Thyroid gland (tissue), 4 donors: ENCODE measurements at places on chromosomes 2 and 18.

- no peak for DNase-seq
Observed at GRCh38 chr2:47127862-47128543, 27.1 kb downstream of the STPG4 start.

- DNase-seq, result no peak
Observed at GRCh38 chr2:240421381-240421780, 14.1 kb upstream of the GPC1 start.

GRCh38 chr2:235689427-235689853 lies 195.6 kb downstream of the AGAP1 start:
- DNase-seq, result no peak

DNA sequence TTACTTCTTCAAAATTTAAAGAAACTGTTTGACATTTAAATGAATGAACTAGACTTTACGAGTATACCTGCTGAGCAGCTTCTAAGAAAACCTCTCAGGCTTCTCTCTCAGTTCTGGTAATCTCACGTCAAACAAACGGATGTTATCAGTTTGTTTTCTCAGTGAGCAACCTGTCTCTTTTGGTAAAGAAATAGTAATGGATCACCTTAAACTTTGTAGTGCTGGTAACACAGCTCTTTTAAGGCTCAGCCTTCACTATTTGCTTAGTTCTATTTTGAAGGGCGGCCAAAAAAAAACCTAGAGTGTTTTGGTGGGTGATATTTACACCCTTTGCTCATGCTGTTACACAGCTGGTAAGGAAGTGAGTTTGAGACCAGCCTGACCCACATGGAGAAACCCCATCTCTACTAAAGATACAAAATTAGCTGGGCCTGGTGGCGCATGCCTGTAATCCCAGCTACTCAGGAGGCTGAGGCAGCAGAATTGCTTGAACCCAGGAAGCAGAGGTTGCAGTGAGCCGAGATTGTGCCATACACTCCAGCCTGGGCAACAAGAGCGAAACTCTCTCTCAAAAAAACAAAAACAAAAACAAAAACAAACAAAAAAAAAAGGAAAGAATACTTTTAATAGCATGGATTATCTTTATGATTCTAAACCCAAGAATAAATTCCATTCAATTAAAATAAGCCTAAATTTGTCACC lies 15.9 kb downstream of the FN1 start:
- no peak for DNase-seq

GRCh38 chr2:64362562-64363026 lies 91.4 kb upstream of the LGALSL start:
- DNase-seq, result no peak

DNA sequence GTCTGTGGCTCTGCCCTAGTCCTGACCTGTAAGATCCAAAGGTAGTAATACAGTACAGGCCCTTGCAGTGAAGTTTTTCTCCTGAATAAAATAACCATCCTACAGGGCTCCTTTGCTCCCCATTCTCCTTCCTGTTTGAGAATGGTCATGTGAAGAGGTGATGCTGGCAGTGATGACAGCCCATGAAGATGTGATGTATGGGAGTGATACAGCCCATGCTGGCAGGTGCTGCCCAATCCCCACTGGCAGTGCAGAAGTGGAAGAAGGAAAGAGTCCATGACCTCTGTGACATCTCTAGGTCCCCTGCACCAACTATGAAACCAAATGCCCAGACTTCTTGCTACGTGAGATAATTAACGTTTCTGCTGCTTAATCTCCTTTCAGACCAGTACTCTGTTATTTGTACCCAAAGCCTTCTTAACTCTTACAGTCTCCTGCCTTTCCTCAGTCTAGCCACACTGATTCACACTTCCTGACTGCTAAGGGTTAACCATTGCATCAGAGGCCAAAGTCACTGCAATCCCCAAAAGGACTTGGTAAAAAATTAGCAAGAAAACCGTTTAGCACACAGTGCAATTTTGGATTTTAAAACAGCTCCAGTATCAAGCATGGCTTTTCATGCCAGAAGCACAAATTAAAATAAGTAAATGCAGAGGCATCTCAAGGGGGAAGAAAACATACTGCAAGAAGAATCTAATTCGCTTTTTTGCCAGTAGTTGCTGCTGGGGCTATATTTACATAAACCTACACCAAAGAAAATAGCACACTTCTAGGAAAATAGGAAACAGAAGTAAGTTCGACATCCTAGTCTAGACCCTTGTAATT lies 98.0 kb downstream of the STK39 start:
- DNase-seq, result no peak

GRCh38 chr2:109136542-109136941 lies 7.5 kb downstream of the SH3RF3 start:
- no peak for DNase-seq

DNA sequence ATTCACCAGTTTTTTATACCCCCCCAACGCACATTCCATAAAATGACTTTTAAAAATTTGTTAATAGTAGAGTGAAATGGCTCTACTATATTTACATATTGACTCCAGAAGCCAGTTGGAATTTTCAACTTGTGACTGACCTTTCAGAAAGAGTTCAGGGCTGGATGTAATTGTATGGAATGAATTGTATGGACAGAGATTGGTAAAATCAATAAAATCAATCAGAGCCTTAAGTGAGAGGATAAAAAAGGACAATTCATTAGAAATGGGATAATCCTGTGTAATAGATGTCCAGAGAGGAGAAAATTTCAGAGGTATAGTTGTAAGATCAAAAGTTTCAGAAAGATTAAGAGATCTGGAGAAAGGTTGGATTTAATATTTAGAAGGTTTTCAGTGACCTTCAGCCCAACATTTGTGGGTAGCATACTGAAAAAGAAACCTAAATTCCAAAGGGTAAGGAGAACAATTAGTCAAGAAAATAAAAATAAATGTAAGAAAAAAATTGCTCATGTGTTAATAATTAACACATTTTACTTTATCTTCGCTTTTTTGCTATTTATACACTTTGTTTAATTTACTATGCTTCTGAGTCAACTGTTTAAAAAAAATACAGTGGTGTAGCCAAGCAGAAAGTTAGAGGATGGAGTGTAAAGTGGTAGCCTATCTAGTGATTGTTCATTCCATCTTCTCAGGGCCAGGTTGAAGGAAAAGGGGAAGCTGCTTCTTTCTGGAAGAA lies 385.4 kb upstream of the TMEFF2 start:
- DNase-seq, result no peak

DNA sequence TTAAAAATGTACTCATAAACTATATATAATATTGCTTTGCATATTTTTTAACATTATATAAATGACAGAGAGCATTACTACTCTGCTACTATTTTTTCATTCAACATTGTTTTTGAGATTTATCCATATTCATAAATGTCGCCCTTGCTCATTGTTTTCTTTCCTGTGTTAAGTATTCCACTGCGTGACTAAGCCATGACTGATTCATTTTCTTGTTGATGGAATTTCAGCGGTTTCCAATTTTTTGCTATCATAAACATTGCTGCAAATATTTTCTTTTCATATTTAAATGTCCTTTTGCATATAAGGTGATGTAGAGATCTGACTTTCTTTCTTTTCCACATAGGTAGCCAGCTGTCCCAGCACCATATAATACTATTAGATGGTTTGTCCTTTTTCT lies 57.6 kb downstream of the SFXN5 start:
- no peak for DNase-seq

- peak; percentile 25 for DNase-seq
Observed at GRCh38 chr2:238571661-238572372, 145.1 kb downstream of the ASB1 start.

- peak; percentile 21 for DNase-seq
Observed at GRCh38 chr2:241560883-241561474, 2.4 kb downstream of the BOK start.

- DNase-seq, result no peak
Observed at GRCh38 chr2:59684116-59684770, 869.2 kb downstream of the BCL11A start.

- DNase-seq, result no peak
Observed at GRCh38 chr2:240404174-240404852, 31.1 kb upstream of the GPC1 start.

- DNase-seq, result no peak
Observed at GRCh38 chr18:58578321-58578720, 50.6 kb downstream of the ALPK2 start.

DNA sequence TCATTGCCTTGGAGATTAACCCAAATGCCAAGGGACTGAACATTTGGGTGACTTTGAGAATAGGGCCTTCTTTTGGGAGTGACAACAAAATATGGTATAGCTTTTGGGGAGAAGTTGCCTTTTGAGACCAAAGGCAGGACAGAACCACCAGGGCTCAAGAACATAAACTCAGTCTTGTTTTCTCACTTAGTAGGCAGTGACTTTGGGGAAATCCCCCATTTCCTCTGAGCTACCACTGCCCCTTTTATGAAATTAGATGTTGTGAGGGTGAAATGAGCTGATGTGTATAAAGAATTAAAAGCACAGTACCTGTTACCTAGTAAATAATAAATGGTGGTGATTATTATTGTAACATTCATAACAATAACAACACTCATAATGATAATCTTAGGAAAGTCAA lies 36.5 kb downstream of the GPD2 start:
- DNase-seq, result no peak

- DNase-seq, result no peak
Observed at GRCh38 chr2:118954297-118955060, 12.5 kb downstream of the MARCO start.

GRCh38 chr2:124533226-124533954 lies 508.3 kb downstream of the CNTNAP5 start:
- no peak for DNase-seq

GRCh38 chr2:175030380-175031271 lies 25.4 kb upstream of the CHN1 start:
- peak; percentile 20 for DNase-seq

- DNase-seq, result no peak
Observed at GRCh38 chr2:132462236-132462635, 45.6 kb downstream of the GPR39 start.

DNA sequence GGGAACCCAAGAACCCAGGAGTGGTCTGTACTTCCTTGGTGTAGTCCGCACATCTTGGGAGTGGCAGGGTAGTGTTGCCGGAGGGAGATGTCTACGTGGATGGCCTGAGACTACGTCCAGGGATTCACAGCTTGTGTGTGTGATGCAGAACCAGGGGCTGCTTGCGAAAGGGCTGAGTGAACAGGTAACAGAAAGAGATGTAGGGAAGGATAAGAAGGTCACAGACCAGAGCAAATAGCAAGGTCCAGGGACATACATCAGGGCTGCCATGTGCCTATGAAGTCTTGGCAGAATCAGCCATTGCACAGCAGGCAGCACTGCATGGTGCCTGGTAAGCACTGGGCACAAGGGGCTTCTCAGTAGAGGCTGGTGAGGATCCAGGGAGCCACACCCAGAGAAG lies 68.7 kb downstream of the TSPYL6 start:
- DNase-seq, result no peak

GRCh38 chr2:51918113-51918512 lies 886.2 kb upstream of the NRXN1 start:
- no peak for DNase-seq

GRCh38 chr18:13496691-13497281 lies 229.6 kb downstream of the FAM210A start:
- DNase-seq, result no peak

DNA sequence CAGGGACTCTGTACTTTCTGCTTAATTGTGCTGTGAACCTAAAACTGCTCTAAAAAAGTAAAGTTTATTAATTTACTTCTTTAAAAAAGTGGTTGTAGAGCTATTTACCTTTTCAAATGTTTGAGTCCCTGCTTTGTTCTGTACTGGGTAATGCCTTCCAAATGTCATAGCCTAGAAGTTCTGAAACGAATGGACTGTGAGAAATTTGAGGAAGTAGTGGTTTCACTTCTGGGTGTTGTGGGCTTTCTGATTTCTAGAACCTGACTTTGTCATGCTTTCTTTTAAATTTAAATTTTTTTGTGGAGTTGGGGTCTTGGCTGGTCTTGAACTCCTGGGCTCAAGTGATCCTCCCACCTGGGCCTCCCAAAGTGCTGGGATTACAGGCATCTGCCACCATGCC lies 44.6 kb downstream of the SMAD4 start:
- no peak for DNase-seq

DNA sequence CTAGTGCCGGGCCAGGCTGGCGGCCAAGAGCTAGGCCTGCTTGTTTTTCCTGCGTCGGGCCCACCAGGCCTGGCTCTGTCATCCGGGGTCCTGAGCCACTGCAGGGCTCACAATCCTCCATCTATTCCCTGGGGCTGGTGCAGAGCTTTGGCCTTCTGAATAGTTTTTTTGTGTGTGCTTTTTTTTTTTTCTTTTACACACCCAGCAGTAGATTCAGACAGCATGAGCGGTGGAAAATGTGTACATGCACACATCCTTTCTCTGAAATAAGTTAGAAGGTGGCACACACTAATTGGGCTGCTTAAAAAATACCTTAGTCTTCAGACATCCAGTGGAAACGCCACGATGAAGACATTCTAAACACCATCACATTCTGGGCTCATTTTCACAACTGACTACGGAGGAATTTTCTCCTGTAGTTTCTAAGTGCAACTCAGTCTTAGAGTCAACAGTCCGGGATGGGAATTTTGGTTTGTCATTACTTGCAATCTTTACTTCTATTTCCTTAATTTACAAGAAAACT lies 6.1 kb downstream of the ZFP36L2 start:
- no peak for DNase-seq

DNA sequence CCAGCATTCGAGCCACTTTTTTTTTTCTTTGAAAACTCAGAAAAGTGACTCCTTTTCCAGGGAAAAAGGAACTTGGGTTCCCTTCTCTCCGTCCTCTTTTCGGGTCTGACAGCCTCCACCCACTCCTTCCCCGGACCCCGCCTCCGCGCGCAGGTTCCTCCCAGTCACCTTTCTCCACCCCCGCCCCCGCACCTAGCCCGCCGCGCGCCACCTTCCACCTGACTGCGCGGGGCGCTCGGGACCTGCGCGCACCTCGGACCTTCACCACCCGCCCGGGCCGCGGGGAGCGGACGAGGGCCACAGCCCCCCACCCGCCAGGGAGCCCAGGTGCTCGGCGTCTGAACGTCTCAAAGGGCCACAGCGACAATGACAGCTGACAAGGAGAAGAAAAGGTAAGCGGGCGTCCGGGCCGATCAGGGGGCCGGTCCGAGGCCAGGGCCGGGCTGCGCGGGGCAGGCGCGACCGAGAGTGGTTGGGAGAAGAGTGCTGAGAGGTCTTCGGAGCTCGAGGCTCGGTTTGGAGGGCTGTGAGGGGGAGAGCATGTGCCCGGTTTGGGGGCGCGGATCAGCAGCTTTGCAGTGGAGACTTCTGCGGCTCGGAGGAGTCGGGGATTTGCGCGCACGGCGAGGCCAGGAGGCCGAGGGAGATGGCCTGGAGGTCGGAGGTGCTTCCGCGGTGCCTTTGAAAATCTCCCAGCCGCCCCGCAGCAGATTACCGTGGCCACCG lies 502 bp downstream of the EPAS1 start:
- DNase-seq, result peak; percentile 92

GRCh38 chr2:204948024-204948763 lies 402.9 kb downstream of the PARD3B start:
- no peak for DNase-seq
